ENCODE measurements at places on chromosomes 11 and 22. TPM values are rescaled to one million over a fixed set of nuclear protein-coding genes. Genes with fewer than 3 reads are reported as not detected.

The FZD4 gene
- 75.2 TPM for total RNA-seq

- H3K36me3 ChIP-seq = no peaks in the 10 kb centered on the region
- no peak overlapping the region for H3K27ac ChIP-seq
- no peak for DNase-seq
- H3K4me1 ChIP-seq = no peaks in the 10 kb centered on the region
Measured at GRCh38 chr22:35446365-35446764, 46.4 kb downstream of the MCM5 start.

DNA sequence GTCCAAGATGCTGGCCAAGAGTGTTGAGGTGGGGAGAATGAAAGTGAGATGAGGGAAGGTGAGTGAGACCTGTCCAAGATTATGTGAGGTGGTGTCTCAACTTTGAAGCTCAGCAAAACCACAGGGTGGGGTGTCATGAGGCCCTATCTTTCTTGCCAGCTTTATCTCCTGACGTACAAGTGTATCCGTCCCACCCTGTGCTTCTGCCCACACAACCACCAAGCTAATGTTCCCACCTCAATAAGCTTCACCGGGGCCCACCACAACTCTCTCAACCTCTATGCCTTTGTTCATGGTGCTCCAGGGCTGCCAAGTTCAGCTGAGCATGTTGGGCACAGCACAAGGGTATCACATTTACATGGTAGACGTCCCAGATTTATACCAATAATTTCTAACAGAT lies 7.1 kb upstream of the TPST2 start:
- no peak overlapping the region for H3K27ac ChIP-seq
- H3K36me3 ChIP-seq = no peaks in the 10 kb centered on the region

DNA sequence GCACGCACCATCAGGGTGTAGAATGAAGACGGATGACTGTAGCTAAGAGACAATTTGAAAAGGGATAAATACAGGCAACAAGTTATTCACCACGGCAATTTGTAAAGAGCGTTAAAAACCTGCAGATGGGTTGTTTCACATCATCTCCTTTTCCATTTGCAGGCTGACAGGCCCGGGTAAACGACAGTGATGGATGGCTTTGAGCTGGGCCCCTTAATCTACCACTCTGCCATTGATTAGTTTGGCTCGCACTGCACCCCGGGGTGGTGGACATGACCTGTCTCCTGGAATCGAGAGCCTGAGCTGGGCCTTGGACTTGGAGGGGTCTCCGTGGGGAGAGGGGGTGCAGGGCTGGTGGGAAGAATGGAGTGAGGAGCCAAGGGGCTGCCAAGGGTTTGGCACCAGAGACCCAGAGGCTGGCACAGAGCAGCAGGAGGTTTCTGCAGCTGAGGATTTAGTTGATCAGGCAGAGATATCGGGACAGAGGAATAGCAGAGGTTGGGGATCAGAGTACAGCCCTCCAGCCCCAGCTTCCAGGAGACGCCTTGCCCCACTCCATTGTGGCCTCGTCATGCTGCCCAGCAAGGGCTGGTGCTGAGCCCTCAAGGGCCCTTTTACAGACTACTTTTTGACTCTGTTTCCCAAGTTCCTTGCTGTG lies 110.6 kb upstream of the NECTIN1 start:
- H3K4me3 ChIP-seq = no peak overlapping the region
- no peak overlapping the region for H3K27ac ChIP-seq
- no peak for DNase-seq
- no peaks in the 10 kb centered on the region for H3K27me3 ChIP-seq
- peaks cover 5% of the 10 kb centered on the region for H3K4me1 ChIP-seq

GRCh38 chr22:32622004-32622743 lies 147.6 kb downstream of the FBXO7 start:
- H3K36me3 ChIP-seq = no peaks in the 10 kb centered on the region
- peak overlapping the region; percentile 14 for H3K4me3 ChIP-seq

GRCh38 chr22:17576470-17576869 lies 13.2 kb downstream of the SLC25A18 start:
- peaks cover 6% of the 10 kb centered on the region for H3K4me1 ChIP-seq
- no peak overlapping the region for H3K27ac ChIP-seq
- DNase-seq = no peak
- H3K4me3 ChIP-seq = no peak overlapping the region
- H3K27me3 ChIP-seq = no peaks in the 10 kb centered on the region
- no peaks in the 10 kb centered on the region for H3K36me3 ChIP-seq

Data from thoracic aorta (tissue), 2 donors.